ENCODE measurements at places on chromosomes 6 and 20.

DNA sequence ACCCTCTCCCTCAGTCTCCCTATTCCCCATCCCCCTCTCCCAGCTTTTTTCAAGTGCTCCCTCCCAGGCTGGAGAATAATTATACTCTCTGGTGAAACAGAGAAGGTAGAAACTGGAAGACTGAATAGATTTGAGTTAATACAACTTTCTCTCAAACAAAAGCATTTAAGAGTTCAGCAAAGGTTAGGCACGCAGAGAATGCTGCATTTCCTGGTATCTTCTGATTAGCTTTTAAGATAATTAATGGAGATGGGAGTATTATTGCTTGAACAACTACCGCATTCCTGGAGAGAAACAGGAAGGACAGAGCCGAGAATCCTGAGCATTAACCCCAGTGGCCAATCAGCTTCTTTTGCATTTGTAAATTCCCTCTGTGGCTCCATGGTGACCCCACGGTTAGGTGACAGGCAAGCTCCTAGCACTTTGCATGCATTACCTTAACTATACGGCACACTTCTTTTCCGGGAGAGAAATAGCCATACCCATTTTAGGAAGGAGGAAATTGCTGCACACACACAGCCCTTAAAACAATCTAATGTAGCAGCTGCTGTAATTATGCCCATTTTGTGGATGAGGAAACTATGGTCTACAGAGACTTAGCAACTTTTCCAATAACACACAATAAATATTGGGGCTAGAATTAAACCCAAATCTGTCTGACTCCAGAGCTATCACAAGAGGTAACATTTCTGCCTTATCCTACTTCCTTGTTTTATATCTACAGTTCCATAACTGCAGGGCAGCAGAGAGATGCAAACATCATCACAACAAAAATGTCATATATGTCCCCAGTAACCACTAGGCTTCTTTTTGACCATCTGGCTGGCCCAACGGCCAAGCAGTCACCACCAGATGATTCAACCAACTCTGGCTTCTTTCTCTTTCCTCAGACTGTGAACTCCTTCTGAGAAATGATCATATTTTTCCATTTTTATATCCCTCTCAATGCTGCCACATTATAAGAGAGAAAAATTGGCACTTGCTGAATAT, 169.9 kb downstream of the CD24 start:
- no peak for DNase-seq

- DNase-seq, result no peak
Measured at GRCh38 chr6:84243240-84243639, 15.8 kb upstream of the CEP162 start.

DNA sequence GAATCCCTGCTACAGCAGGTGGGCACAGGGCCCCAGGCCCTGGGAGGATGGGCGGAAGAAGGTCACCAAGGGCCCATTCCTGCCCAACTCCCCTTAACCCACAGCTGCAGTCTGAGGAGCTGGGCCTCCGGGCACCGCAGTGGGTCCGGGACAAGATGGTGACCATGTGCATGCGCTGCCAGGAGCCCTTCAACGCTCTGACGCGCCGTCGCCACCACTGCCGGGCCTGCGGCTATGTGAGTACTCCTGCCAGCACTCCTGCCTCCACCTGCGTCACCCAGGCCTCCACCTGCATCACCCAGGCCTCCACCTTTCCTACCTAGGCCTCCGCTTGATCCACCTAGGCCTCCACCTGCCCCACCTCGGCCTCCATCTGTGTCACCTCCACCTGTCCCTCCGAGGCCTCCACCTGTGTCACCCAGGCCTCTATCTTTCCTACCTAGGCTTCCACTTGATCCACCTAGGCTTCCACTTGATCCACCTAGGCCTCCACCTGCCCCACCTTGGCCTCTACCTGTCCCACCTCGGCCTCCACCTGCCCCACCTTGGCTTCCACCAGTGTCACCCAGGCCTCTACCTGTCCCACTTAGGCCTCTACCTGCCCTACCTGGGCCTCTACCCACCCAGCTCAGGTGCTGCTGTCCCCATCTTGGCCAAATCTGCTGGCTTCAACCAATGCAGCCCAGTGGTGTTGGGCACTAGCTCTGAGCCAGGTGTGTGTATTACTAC, 16.8 kb downstream of the FGD2 start:
- DNase-seq, result no peak

DNA sequence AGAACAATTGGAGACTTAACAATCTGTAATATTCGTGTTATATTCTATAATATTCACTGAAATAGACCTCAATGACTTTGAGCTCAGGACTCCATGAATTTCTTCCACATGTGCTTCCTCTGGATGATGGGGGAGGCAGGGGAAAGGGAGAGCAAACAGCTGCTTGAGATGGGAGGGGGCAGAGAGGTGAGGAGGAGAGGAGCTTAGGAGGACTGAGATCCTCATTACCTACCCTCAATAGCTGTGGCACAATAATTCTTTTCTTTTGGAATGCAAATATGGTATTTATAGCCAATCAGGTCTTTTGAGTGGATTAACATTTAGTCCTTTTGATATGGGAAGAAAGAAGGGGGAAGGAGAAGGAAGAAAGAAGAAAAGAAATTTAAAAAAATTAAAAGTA, 64.1 kb upstream of the ZNF217 start:
- DNase-seq, result no peak

DNA sequence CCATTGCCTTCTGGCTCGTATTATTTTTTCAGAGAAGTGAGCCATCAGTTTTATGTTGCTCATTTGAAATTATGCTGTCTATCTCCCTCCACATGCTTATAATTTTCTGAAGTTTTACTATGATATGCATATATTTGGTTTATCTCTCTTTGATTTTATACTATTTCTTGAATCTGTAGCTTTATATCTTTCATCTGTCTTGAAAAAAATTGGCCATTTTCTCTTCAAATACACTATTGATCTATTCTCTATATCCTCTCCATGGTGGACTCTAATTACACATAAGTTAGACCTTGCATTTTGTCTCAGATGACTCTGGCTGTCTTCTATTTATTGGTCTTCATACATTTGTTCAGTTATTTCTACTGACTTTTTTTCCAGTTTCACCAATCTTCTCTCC, 13.7 kb upstream of the COL19A1 start:
- DNase-seq, result no peak

- no peak for DNase-seq
Measured at GRCh38 chr6:158801655-158802294, 17.4 kb downstream of the EZR start.

- no peak for DNase-seq
Measured at GRCh38 chr6:108207013-108207412, 41.2 kb downstream of the NR2E1 start.

DNA sequence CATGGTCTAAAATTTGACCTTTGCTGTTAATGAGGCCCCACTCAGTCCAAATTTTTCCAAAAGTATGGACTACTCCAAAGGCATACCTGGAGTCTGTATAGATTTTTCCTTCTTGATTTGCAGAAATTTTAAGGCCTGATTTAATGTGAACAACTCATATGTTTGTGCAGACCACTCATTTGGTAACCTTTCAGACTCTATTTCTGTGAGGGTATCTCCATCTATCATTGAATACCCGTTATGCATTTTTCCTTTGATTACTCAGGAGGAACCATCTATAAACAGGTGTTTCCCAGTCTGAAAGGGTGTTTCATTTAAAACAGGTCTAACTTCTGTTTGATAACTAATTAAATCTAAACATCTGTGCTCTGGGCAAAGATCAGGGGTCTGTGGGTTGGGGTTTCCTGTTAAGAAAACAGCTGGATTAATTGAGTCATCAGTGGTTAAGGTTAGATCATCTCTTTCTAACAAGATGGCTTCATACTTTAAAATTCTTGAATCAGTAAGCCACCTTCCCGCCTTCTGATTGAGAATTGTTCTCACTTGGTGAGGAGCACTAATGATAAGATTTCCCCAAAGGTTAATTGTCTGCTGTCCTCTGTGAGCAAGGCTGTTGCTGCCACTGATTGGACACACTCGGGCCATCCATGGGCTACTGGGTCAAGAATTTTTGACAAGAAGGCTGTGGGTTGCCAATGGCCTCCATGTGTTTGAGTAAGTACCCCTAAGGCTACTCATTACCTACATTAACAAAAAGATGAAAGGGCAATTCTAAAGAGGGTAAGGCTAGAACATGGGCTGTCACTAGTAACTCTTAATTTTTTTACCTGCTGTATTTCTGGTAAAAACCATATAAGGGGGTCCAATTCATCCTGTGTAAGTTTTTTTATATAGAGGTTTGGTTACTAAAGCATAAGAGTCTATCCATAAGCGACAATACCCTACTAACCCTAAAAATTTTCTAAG, 24.1 kb downstream of the HLA-B start:
- DNase-seq, result no peak

DNA sequence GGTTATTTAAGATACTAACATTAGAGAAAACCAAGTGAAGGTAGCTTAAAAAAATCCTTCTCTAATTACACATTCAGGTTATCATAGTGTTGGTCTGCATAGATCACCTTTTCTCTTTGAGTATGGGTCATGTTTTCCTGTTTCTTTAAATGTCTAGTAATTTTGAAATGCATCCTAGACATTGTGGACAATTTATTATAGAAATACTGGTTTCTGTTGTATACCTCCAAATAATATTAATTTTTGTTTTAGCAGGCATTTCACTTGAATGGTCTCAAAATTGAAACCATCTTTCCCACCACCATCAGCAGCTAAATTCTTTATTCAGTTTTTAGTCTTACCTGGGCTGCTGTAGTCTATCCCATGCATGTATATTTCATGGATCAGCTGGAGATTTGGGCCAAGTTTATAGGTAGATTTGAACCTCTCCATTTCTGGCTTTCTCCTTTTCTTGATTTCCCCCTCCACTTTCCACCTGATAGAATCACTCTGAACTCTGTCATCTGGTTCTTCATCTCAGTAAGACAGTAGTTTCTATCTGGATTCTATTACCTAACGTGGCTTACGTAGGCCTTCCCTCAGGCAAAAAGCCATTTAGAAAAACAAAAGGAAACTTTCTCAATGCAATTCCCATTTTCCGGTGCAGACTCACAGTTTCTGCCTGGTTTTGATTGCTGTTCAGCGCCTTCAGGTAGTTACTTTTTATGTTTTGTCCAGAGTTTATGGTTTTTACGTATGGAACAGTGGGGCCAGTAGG, 52.3 kb downstream of the ZFAND3 start:
- DNase-seq, result no peak

DNA sequence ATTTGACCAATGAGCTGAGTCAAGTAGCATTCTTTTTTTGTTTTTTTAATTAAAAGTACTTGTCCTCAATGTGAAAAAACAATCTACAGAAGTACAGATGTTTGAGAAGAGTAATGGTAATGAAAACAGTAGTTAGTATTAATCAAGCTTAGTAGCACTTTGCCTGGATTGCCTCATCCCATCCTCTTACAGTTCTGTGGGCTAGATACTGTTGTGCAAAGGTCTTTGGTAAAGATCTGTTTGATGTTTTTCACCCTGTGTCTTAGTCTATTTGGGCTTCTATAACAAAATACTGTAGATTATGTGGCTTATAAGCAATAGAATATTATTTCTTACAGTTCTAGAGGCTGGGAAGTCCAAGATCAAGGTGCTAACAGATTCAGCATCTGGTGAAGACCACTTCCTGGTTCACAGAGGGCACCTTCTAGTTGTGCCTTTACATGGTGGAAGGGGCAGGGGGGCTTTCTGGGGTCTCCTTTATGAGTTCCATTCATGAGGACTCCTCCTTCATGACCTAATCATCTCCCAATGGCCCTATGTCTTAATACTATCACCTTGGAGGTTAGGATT, 84.3 kb downstream of the SHLD1 start:
- DNase-seq, result no peak

DNA sequence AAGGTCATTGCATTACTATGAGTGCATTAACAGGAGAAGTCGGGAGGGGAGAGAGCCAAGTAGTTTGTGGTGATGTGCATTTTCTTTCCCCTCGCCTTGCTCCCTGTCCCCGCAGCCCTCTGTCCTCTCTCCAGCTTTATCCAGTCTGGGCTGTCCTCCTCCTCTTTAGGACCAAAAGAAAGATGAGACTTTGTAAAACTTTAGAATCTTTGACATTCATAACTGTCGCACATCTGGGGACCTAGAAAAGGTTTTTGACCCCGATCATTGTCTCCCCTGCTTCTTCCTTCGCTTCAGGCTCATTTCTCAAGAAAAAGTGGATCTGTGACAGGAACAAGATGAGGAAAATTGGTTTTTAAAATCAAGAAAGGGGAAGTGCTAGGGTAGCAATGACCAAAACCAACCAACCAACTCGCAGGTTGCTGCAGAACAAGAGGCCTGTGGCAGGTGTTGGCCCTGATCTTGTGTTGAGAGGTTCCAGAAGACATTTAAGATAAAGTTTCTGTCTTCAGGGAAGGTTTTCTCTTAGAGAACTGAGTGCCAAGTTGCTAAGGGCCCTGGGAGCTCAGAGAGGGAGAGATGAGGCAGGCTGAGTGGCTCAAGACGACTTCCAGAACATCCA, 17.6 kb downstream of the SYTL3 start:
- no peak for DNase-seq

- no peak for DNase-seq
Measured at GRCh38 chr20:35669681-35670080, 5.0 kb upstream of the CPNE1 start.

GRCh38 chr6:139416146-139416545, 41.7 kb upstream of the CITED2 start:
- DNase-seq, result no peak

DNA sequence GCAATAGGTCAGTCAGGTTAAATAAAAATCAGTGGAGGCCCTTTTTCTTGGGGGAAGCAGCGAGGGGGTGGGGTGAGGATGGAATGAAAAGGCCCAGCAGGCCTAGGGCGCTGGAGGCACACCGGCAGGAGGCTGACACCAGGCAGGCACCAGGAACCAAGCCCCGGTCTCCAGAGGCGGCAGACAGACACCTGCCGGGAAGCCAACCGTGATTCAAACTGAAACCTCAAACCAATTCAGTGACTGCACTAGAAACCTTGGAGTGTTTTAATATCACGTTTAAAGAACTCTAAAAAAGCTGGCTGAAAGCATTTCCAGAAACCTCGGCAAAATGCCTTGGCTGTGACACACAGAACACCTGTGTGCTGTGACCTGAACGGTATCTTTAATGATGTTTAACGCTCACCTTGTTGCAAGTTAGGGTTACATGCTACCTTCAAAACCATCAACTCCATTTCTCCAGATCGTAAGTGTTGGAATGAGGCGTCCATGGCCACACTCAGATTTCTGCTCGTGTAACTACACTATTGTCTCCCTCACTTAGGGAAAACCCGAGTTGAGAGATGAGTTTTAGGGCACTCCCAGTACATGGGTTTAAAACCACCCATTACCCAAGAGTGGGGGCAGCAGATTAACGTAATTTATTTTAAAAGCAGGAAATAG, 27.2 kb downstream of the DIDO1 start:
- DNase-seq, result no peak

DNA sequence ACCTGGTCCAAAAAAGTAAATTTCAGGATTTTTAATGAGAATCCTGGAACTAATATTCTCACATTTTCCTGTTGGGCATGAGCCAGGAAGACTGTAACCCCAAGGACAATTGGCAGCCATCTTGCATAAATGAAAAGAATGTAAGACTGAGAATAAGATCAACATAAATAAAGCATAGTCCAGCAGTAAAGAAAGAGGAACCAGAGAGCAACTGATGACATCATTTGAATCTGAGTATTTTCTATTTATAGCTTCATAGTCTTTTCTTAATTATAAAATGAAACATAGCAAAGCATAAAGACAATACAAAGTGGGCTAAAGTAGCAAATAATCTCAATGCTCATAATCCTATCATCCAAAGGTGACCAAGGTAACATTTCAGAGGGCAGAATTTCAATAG, 26.6 kb upstream of the FBXL4 start:
- DNase-seq, result no peak

Measured in stimulated activated CD4-positive, alpha-beta T cell treated with anti-CD3 and anti-CD28 coated beads, TNF-alpha, amount 100 ng/mL, for 1 hour (primary cell).